Hematopoietic multipotent progenitor cell treated with erythropoietin and hydrocortisone succinate and interleukin-3 and kit ligand, for 15 days (in vitro differentiated cells): ENCODE measurements at places on chromosomes 4 and X.

DNA sequence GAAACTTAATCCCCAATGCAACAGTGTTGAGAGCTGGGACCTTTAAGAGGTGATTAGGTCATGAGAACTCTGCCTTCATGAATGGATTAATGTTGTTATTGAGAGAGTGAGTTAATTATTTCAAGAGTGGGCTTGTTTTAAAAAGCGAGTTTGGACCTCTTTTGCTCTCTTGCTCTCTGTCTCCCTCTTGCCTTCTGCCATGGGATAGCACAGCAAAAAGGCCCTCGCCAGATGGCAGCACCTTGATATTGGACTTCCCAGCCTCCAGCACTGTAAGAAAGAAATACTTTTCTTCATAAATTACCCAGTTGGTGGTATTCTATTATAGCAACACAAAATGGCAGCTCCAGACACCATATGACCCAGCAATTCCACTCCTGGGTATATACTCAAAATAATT, 7.0 kb upstream of the ATP6AP2 start:
- peak; percentile 64 for DNase-seq

DNA sequence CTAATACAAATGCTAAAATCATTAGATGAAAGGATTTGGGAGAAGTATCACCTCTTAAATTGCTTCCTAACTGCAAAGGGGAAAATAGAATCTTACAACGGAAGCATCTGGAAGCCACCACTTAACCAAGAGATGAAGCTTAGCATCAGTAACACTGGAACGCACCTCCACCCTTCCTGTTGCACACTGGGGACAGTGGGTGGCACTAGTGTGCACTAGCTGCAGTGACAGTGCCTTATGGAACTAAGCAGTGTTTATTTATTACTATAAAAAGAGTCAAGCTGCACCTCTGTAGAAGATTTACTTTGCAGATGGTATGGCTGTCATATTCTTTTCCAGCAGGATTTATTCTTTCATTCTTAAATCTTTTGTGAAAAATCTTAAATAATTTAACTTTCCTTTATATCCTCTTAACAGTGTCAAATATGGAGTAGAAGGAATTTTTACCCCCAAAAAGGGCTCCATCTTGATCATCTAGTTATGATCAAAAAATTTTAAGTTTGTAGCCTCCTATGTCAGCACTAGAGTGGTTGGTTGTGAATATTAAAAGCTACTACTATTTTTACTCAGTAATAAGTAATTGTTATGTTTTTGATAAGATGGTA, 76.7 kb downstream of the SCD5 start:
- DNase-seq, result no peak

GRCh38 chr4:183503497-183504063, 1.3 kb upstream of the ING2 start:
- peak; percentile 39 for DNase-seq

DNA sequence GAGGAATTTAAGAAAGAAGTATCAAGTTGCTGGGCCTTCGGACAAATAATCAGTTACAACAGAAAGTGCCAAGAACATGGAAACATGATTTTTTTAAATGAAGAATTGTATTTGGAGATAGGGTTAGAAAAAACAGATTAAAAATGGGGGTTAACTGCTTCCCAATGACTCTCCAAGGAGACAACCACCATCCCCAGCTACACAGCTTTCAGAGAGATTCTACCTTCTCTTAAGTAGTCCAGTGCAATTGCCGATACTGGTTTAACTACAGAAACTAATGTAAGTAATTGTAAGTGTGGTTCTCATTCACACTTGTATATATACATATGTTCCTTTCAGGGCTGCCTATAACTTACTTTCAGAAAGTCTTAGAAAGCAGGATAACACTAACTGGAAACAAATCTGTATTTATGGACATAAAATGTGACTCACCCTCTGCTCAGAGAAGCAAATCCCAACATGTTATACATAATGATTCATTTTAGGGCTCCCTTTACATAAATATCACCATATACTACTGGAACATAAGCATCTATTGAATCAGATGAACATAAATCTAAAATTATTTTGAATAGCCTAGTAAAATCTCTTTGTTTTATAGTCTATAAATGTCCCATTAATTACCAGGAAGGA, 248.9 kb upstream of the UGT8 start:
- DNase-seq, result no peak

GRCh38 chr4:76504613-76505465, 69.8 kb downstream of the SHROOM3 start:
- DNase-seq, result peak; percentile 31

DNA sequence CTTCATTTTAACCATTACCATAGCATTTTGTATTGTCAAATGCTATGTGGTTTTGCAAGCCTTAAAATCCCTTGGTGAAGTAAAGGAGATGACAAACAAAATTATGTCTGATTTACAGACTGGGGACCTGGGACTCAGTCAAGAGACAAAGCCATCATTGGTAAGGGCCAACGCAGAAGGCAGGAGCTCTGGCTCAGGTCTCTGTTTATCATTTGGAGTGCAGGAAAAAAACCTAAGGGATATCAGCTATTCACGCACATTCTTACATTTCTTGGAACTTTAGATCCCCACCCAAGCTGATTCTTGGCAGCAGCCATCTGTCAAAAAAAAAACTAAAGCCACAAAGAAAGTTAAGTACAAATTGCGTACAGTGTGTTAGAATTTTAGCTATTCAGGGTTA, 731.9 kb downstream of the STPG2 start:
- DNase-seq, result no peak
